Cortex of kidney (tissue), 1 donor: ENCODE measurements at places on chromosomes 11 and 22.

DNA sequence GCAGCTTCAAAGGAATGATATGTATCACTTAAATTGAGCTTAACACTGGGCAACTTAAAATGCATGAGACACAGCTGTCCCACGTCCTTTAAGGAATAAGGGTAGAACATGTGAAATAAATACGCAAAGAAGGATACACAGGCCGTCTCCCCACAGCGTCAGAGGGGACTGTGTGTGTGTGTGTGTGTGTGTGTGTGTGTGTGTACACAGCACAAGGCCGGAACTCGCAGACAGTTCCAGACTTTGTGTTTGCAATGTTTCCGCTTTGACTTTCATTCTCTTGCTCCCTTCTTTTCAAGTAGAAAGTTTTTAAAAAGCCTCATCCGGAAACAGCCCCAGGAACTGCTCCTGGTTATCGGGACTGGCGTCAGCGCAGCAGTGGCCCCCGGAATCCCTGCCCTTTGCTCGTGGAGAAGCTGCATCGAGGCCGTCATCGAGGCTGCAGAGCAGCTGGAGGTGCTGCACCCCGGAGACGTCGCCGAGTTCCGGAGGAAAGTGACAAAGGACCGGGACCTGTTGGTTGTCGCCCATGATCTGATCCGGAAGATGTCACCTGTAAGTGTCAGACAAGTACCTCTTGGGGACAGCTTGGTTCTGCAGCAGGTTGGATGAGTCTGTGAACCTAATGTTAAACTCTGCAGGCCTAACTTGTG, 13.3 kb downstream of the FAM118A start:
- no peak for DNase-seq

- DNase-seq: no peak
Measured at GRCh38 chr22:27719535-27720227, 81.9 kb downstream of the MN1 start.

DNA sequence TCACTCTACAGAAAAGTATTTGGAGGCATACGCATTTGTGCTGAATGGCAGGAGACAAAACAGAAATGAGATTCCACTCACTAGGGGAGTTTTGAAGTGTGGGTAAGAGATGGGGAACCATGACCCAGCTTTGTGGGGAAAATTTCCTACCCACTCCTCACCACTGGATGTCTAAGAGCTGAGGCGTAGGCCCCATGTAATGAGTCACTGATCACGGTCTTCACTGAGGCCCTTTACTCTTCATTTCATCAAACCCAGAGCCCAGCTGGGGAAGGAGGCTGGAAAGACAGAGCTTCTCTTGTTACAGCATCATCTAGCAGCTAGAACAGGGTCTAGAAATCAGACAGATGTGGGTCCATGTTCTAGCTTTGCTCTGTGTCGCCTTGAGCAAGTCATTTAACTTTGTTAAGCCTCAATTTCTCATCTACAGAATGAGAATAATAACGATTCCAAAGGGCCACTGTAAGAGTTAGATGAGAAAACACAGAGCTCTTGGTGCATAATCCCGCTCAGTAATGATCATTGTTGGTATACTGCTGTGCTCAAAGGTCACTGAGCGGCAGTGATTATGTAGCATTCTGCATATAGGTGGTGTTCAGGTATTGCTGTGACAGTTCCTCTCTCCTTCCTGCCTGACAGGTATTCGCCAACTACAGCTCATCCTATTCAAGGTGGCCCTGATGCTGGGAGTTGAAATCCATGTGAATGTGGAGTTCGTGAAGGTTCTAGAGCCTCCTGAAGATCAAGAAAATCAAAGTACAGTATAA, 97.2 kb downstream of the MICAL2 start:
- no peak for DNase-seq

DNA sequence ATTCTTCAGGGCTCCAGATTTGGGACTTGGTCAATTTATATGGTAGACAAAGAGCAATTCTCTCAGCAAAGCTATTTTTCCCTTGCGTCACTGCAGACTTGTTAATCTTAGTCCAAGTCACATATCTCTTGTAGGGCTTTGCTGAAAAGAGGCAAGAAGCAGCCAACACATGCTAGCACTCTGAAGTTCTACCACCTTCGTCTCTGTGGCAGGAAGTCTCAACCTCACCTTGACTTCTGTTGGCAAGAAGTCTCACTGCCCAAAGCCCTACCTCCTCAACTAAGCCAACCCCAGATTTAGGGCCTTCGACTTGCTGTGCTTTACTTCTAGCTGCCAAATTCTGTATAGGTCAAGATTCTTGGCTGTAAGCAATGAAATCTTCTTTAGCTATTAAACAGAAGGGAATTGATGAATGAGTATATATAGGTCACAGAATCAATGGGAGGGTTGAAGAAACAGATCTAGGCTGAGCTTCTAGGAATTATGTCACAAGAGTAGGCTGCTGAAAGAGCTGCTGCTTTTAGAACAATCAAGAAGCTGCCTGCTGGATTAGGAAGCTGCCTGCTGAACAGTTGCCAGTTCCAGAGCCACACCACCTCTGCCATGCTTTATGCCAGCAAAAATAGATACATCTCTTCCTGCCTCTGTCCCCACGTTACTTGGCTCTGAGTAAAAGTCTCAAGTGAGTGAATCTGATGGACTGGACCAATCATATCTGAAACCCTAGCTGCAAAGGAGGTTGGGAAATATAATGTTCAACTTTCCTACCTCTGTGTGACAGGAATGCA, 17.6 kb upstream of the NCR3LG1 start:
- DNase-seq: no peak

DNA sequence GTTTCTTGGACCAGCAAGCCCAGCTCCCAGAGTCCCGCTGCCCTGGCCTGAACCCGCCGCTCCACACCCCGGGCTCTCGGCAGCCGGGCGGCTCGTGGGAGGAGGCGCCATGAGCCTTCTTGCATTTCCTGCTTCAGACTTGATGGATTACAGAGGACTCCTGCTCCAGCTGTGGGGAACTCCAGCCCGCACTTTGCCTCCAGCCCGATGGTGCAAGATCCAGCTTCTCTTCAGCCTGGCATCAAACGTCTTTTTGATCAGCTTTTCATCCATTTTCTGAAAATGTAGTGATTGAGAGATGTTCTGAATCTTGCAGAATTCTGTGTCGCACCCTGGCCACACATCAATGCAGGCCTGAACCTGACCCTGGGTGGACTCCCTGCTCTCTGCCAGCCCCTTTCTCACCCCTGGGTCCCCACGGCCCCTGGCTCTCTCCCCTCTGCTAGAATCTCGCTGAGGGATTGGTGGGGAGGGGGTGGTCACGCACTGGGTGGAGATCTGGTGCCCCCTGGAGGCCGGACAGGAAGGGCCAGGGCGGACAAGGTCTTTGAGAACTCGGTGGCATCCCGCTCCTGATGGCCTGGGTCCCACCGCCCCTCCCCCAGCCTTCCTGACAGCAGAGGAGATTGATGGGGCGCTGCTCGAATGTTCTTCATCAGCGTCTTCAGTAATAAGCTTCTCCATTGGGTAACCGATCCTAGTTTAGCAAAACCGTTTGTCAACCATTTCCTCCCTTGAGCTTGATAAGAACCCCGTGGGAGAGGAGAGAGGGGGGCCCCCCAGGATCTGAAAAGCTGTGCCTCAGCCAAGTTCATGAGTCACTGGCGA, 12.1 kb upstream of the NFAM1 start:
- DNase-seq: no peak

GRCh38 chr22:30694640-30695350, at the start of gene OSBP2:
OSBP2 (plus strand) TSS chr22:30694874; CDS start chr22:30694910, 36 bp downstream.
- DNase-seq: no peak

DNA sequence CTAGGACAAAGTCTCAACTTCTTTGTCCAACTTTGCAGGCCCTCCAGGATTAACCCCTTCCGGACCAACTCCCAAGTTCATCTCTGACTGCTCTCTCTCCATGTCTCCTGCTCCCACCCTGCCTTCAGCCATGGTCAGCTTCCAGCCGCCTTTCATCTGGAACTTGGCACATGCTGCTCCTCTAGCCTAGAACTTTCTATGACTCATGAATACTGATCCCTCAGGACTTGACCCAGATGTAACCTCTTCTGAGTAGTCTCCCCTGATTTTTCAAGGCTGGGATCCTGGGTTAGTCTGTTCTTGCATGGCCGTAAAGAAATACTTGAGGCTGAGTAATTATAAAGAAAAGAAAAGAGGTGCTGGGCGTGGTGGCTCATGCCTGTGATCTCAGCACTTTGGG, 5.2 kb upstream of the SLC15A3 start:
- DNase-seq: no peak

- no peak for DNase-seq
Measured at GRCh38 chr22:45626198-45626651, 45.4 kb upstream of the ATXN10 start.

DNA sequence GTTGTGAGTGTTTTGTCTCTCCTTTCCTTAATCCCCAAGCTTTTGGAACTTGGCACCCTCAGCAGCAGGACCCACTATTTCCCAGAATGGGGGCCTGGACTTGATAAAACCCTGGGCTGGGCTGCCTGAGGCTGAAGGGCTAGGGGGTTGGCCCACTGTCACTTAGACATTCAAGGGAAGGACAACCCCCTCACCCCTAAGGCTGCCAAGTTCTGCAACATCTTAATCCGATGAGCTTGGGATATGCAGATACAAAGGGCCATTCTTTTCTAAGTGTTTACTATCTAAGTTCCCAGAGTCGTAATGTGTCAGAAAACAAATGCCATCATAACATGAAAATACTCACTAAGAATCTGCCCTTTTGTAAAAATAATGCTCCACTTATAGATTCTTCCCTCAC, 42.9 kb downstream of the IRAG1 start:
- DNase-seq: no peak

DNA sequence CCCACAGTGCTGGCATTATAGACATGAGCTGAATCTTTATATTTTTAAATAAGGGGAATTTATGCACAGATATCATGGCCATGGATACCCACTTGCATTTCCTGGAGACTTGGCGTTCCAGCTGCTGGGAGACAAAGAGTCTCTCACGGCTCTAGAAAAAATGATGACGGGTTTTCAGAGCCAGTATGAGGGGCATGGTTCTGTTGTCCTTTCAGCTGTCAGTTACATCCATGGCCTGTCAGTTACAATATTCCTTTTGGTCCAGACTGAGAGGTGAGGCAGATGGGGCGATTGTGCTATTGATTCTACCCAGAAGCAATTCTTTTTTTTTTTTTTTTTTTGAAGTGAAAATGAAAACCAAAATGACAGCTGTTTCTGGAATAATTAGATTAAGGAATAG, 29.7 kb downstream of the USH1C start:
- DNase-seq: no peak

DNA sequence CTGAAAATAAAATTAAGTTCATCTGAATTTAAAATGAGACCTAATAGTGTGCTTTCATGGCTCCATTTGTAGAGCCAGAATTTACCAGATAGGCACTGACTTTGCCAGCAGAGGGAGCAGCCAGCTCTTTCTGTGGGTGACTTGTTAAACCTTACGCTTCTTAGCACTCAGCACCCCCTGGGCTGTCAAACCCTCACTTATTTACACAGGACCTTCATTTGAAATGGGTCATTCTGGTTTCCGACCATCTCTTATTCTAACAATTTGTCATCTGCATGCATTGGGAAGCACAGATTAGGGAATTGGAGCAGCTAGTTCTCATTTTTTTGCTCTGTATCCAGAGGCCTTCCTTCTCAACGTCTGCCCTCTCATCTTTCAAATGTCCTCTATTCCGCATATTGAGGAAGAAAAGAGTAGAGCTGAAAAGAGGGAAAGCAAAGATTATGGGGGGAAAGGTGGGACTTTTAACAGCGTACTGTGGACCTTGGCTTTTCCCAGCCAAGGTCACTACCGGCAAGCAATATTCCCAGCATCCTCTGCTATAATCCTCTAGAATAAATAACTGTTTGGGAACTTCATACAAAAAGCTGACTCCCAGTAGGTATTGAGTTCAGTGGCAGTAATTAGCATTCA, 3.1 kb downstream of the ASRGL1 start:
- DNase-seq: no peak

- DNase-seq: no peak
Measured at GRCh38 chr22:29380032-29380781, 8.2 kb downstream of the AP1B1 start.

DNA sequence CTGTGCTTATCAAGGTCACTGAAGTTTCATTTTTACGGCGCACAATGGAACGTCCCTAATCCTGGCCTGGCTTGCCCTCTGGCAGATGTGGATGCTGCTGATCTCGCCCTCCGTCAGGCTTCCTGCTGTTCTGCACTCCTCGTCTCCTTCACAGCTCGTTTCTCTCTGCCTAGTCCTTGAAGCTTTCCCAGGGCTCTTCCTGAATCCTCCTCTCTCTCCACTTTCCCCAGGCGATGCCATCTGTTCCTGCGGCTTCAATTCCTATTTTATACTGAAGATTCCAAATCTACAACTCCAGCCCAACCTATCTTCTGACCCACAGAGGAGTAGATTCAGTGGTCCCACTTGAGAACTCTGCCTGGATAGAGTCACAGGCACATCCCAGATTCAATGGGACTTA, 14.2 kb downstream of the SLC22A8 start:
- DNase-seq: no peak

DNA sequence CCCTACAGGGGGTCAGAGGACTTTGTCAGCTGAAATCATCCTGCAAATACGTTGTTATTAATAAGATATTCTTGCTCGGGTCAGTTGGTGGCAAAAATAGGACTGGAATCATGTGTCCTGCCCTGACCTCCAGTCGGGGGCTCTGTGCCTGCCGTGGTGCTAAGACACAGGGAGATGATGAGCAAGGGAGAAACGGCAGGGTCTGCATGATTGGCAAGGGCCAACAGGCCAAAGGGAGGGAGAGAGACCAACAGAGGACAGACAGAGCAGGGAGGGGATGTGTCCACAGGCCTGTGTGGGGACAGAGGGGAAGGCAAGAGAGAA, 10.4 kb upstream of the TSKU start:
- DNase-seq: no peak

GRCh38 chr11:45920531-45921477, 1.7 kb upstream of the LARGE2 start:
- DNase-seq: no peak

- DNase-seq: no peak
Measured at GRCh38 chr11:55701429-55701828, 39.4 kb downstream of the OR4C6 start.

GRCh38 chr11:102926517-102926916, 29.0 kb downstream of the MMP13 start:
- DNase-seq: no peak

DNA sequence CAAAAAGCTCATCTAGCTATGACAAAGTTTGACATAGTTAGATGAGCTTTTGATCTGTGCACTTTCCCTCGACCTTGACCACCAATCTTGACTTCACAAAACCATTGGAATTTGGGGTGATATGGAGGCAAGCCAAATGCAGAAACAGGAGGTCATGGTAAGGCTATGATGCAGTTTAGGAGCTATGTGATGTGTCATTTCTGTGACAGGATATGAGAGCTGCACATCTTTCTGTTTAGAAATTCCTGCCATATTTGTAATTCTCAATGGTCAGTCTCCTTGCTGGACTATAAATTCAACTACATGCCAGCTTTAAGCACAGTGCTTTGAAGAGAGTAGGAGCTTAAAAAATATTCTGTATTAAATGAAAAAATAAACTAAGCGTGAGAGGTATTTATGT, 12.9 kb downstream of the OR51B6 start:
- DNase-seq: no peak

- no peak for DNase-seq
Measured at GRCh38 chr11:75166791-75167190, 15.9 kb downstream of the SLCO2B1 start.

- no peak for DNase-seq
Measured at GRCh38 chr11:77252555-77253270, 48.8 kb downstream of the GDPD4 start.

GRCh38 chr11:72652873-72653630, 21.2 kb downstream of the PDE2A start:
- no peak for DNase-seq
